Activated CD4-positive, CD25-positive, alpha-beta regulatory T cell (primary cell): ENCODE measurements at places on chromosomes 11 and 22.

DNA sequence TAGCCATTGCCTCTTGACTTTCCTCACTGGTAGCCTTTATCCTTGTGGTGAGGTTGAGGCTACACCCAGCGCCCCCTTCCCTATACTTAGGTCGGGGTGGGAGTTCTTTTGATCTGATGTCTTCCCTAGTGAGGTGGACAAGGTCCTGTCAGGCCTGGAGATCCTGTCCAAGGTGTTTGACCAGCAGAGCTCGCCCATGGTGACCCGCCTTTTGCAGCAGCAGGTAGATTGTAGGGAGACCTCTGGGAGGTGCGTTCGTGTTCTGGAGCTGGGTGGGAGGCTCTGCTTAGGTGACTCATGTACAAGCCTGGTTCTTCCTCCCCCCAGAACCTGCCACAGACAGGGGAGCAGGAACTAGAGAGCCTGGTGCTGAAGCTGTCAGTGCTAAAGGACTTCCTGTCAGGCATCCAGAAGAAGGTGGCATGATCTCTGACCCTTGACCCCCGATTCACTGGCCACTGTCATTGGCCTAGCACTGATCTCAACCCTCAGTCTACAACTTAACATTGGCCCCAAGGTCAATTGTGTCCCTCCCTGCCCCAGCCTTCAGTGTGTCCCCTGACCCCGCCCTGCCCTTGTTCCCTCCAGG is 4.9 kb downstream of the INPPL1 start:
- DNase-seq, result no peak

- DNase-seq, result no peak
Measured at GRCh38 chr11:103043826-103044678, 47.9 kb downstream of the DCUN1D5 start.

DNA sequence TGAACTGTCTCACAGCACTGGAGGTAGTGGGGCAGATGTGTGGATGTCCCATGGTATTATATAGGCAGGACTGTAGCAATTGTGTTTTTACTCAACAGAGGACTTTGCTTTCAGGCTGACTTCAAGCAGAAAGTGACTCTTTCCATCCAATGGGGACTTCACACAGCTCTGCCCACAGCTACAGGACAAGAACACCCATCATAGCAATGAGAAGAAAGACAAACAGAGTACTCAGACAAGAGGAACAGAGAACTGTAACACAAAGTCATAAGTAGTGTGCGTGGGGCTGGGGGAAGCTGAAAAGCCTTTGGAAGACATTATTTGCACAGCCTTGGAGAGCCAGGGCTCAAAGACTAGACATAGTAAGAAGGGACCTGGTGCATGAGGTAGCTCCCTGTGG is 70.3 kb downstream of the CCDC81 start:
- no peak for DNase-seq

DNA sequence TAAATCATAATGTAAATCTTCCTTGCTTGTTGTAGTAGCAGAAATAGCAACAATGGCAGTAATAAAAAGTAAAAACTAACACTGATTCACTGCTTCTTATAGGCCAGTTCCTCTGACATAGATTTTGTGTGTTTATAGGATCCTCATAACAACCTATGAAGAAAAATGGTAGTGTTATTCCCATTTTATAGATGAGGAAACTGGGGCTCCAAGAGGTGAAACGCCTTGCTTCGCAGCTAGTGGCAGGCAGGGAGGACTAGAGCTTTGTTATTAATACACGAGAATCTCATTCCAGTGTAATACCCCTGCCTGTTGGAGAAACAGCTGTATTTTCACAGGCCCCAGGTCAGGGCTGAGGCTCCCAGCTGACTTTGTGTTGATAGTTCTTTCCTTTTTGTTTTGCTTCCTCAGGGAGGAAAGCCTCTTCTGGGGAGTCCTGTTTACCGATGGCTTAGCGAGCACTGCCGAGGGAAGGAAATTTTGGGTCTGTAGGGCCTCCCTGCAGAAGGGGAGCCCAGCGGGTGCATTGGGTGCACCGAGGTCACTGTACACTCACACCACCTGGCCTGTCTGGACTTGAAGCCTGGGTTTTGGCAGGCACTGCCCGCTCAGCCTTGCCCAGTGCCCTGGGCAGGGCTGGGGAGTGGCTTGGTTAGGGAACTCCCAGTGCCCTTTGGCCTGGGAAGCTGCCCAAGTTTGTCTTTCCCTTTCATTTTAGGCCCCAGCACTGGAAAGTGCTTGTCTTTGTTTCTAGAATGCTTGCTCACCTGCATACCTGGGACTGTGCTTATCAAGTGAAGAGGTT is 13.5 kb downstream of the KIAA1671 start:
- DNase-seq, result no peak

- DNase-seq, result peak; percentile 79
Measured at GRCh38 chr22:37166675-37167066, 17.0 kb upstream of the IL2RB start.

- no peak for DNase-seq
Measured at GRCh38 chr11:72576243-72576595, 98.0 kb downstream of the PDE2A start.

DNA sequence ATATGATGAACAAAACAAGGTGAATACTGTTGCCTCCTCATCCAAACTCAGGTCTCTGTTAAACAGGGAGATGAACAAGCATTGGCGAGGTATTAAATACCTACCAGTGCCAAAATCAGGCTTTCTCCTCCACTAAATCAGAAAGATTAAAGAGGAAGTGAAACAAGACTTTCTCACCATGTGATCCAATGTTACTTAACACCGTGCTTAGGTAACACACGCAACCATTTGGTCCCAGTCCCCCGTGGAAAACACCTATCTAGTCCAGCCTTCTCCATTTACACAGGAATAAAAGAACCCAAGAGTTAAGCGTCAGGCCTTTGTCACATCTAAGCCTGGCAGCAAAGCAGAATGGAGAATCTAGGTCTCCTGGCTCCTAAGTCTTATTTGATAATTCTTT is 34.5 kb downstream of the TENM4 start:
- no peak for DNase-seq

GRCh38 chr11:56948991-56949515 is 39.7 kb upstream of the OR5AK2 start:
- DNase-seq, result no peak

DNA sequence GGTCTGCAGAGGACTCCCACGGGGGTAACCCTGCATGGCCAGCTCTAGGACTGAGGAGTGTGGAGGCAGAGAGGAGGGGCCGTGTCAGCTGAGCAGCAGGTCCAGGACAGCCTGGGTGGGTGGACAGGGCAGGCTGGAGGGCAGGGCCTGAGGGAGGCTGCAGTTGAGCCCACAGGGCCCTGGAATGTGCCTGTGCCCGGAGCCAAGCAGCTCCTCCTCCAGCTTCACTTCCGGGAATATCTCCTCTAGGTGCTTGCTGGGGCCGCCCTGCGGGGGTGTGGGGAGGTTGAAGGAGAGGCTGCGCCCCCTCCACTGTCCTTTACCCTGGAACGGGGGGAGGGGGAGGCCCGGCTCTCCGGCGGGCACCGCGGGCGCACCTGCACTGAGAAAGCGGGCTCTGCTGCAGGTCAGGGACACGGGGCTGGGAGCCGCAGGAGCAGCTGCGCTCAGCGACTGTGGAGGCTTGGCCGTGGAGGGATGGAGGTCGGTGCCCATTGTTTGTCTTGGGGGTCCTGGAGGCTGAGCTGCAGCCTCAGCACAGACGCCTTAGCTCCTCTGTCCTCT is 1293.2 kb downstream of the BRD1 start:
- no peak for DNase-seq

GRCh38 chr11:30583476-30584280 is 2.5 kb downstream of the MPPED2 start:
- no peak for DNase-seq

DNA sequence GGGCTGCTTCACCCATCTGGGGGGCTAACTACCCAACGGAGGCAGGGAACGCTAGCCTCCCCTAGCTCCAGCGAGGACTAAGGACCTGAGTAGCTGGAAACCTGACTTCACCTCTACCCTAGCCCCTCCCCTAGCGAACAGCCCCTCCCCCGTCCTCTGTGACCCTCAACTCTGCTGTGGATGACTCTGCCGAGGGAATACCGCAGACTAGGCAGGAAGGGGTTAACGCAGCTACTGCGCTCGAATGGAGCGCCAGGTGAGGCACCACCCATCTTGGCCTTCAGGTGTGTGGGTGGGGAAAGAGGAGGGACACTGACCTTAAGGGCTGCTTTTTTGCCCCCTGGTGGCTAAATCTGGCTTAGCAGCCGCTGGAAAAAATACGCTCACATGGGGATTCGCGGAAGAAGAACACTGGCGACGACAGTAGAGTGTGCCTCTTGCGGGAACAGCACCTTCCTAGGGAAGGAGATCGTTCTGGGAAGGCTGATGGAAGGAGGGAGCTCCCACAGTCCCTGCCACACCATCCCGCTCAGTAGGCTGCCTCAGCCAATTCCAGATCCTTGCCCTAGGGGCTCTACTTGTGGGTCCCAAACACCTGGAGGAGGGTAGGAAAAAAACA is 4.5 kb upstream of the BCL9L start:
- DNase-seq, result peak; percentile 92

- no peak for DNase-seq
Measured at GRCh38 chr11:2700415-2701211, 819 bp upstream of the KCNQ1OT1 start.

DNA sequence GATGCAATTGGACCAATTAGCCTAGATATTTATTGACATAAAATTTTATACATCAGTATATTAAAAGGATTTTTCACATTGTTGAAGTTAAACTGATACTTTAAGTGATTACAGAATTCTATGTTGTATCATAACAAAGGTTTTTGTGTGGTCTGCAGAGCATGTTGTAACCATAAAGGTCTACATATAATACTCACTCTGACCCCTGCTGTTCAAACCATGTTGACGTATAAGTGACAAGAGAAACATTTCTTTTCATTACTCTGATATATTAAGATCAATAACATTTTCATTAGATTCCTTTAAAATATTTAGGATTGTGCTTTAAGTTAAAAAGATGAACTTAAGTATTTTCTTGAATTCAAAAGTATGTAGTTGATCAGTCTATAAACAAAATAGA is 63.9 kb downstream of the GAS2 start:
- no peak for DNase-seq

GRCh38 chr11:109203176-109203575 is 218.8 kb upstream of the C11orf87 start:
- no peak for DNase-seq

DNA sequence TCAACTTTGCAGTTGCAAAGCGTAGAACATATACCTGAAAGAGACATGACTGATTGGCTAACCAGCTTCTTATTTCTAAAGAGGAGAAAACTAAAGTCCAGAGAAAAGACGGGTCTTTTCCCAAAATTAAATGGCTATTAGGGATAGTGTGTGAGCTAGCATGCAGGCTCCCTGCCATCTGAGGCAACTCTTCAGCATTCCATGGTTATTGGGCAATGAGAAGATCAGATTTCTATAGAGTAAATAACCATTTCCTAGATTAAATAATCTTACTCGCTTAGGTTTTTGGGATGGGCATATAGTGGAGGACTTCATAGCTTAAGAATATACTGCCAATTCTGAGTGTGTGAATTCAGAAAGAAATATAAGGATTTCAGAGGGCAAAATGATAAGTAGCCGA is 95.0 kb downstream of the PDHX start:
- DNase-seq, result no peak

GRCh38 chr11:114924042-114924441 is 245.7 kb downstream of the NXPE2 start:
- no peak for DNase-seq

DNA sequence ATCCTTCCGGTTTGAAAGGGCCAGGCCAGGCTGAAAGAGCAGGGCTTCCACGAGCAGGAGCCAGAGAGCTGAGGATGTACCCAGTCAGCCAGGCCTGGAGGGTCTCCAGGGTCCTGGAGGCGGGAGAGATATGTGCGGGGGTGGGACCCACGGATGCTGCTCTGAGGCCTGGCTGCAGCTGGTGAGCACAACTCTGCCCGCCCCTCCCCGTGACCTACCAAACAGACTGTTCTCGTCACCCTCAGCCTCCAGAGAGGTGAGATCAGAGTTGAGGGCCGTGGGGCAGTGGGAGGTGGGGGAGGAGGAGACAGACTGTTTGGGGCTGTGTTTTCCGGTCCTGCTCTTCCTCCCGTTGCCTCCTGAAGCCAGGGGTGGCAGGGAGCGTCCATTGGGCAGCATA is 42.2 kb downstream of the TRIOBP start:
- DNase-seq, result no peak

DNA sequence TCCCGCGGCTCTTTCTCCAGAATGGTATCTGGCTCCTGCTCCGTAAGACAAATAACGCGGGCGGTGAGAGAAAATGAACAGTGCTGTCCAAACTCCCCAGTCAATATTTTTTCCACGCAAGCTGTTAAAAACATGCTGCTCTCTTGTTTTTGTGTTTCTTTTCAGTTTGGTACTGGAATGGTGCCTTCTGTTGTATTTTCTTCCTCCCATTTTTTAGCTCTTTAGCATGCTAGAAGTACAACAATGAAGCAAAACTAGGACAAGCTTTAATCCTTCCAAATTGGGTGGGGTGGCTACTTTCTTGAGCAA is 599 bp upstream of the PPP2R1B start:
- DNase-seq, result no peak

- no peak for DNase-seq
Measured at GRCh38 chr11:114075344-114075610, 15.8 kb downstream of the ZBTB16 start.

GRCh38 chr11:63462137-63462536 is 28.8 kb downstream of the PLAAT5 start:
- DNase-seq, result no peak

DNA sequence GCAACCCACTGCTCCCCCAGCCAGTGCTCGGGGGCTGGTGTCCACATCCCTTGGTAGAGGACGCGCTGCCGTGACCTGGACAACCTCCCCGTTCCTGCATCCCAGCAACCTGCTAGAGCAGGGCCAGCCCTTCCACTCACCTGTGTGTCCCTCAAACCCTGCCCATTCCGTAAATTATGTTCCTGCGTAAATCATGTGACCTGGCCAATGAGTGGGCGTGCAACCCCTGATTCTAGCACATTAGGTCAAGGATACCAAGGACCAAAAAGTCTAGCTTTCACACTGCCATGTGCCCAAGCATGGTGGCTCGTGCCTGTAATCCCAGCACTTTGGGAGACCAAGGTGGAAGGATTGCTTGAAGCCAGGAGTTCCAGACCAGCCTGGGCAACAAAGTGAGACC is 25.7 kb downstream of the CD5 start:
- no peak for DNase-seq

DNA sequence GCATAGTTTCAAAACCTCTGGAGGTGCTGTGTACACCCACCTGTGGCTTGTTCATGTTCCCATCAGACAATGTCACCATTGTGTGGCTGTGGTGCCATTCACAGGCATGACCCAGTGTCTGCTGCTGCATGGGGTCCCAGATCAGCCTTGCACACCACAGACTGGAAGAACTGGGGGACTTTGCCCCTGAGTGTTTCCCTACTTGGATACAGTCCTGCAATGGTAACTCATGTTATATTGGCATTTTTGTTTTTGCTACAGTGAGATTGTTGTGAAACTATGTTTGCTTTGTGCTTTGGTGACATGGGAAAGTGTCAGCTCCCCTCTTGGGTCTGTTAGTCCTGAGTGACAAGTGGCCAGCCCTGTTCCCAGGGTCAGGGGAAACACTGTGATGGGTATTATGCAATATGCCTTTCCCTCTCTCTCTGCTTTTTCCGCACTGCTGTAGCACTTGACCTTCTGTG is 108.8 kb downstream of the NAV2 start:
- DNase-seq, result no peak
